ENCODE measurements at places on chromosomes 2 and 18.
A peak's percentile ranks its signal among the peaks of the same experiment; 100 is the strongest.

GRCh38 chr2:118265873-118266455 is 177.7 kb downstream of the INSIG2 start:
- DNase-seq = no peak

- DNase-seq = no peak
These were observed 2.5 kb downstream of the PGAP1 start for GRCh38 chr2:196924051-196924450.

- no peak for DNase-seq
These were observed 69.5 kb downstream of the C1D start for GRCh38 chr2:67993329-67993728.

- DNase-seq = no peak
These were observed 8.3 kb downstream of the REV1 start for GRCh38 chr2:99481527-99481926.

GRCh38 chr18:78925557-78926242 is 53.9 kb upstream of the SALL3 start:
- no peak for DNase-seq

DNA sequence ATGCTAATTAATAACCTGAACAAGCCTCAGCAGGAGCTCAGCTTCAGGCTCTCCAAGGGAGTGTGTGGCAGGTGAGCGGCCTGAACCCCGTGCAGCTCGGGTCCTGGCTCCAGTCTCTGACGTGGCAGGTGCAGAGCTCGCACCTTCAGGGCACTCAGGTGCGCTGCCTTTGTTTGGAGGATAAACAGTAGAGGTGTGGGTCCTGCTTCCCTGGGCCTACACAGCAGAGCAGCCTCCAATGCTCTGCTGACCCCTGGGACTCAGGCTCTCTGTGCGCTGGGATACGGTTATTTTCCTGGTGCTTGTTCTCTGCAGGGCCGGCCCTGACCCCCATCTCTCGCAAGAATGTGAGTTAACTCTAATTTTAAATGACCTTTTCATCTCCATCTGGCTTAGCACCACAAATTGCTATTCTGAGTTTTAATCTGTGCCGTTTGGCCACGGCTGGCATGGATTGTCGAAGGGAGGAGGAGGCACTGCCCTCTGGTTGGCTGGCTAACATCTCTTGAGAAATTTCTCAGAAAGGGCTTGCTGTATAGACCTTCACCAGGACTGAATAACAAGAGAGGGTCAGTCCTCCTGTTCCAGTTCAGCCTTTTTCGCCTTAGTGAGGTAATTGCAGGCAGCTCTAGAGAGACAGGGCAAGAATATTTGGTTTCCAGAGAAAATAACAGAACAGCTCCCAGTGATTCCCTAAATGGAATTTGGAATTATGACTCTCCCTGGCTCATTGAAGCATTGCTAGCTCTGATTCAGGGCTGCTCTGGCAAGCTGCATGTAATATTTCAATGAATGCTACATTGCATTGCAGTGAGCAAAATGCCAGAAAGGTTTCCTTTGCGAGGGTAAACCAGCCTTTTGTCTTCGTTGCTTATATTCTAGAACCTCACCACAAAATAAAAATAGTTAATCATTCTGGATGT is 161.8 kb downstream of the DCDC2C start:
- DNase-seq = no peak

GRCh38 chr2:198203336-198204069 is 399.1 kb downstream of the PLCL1 start:
- DNase-seq = no peak

DNA sequence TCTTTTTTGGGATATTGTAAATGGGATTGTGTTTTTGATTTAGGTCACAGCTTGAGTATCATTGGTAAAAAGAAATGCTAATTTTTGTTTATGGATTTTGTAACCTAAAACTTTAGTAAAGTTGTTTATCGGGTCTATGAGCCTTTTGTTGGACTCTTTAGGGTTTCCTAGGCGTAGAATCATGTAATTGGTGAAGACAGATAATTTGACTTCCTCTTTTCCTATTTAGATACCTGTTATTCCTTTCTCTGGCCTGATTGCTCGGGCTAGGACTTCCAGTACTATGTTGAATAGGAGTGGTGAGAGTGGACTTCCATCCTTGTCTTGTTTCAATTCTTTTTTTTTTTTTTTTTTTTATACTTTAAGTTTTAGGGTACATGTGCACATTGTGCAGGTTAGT is 149.0 kb downstream of the QPCT start:
- no peak for DNase-seq

- no peak for DNase-seq
These were observed 64.0 kb downstream of the NDUFA10 start for GRCh38 chr2:239960929-239961661.

DNA sequence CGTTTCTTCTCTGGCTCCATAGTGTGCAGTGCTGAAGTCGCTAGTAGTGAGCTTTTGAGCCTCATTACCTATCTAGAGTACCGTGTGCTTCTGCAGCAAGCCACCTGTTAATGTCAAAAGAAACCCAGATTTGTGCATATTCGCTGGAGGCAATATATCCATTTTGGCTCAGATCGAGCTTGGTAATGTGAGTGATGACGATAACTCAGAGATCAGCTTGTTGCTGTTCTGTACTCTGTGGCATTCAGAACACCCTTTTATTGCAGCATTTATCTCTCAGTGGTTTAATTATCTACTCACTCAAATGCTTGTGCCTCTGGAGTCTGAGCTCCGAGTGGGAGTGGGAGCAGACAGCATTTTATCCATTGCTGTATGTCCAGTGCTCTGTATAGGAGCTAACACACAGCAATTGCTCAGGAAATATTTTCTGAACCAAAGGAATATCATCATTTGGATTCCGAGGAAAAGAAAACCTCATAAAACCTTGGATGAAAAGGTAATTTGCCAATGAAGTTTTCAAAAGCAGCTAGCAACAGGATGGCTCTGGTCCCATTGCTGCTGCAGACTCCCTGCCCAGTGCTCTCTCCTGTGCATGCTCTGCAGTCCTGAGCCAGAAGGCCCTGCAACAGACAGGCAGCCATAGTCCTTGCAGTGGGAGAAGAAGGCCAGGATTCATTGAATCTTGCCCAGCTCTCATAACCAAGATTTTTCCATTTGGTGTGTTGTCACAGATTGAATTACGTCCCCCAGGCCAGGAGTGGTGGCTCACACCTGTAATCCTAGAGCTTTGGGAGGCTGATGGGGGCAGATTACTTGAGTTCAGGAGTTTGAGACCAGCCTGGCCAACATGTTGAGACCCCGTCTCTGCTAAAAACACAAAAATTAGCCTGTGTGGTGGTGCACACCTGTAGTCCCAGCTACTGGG is 183.8 kb downstream of the MYCN start:
- DNase-seq = no peak

DNA sequence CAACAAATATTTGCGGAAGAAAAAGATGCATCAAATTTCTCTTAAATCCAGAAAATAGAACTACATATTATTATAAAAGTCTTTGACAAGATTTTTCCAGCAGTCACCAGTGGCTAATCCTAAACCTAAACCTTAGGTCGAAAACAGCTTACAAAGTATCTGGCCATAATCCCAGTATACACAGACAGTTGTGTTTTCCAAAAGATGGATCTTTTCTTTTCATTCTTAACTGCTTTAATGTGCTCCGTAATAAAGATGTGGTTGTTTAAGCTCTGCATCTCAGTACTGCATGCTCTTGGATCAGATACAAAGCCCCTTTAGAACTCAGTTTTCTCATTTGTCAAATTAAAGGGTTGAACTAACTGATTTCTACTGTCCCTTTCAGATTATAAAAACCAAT is 247.8 kb downstream of the TXNL1 start:
- no peak for DNase-seq

- no peak for DNase-seq
These were observed 59.9 kb upstream of the TGFA start for GRCh38 chr2:70613521-70613920.

DNA sequence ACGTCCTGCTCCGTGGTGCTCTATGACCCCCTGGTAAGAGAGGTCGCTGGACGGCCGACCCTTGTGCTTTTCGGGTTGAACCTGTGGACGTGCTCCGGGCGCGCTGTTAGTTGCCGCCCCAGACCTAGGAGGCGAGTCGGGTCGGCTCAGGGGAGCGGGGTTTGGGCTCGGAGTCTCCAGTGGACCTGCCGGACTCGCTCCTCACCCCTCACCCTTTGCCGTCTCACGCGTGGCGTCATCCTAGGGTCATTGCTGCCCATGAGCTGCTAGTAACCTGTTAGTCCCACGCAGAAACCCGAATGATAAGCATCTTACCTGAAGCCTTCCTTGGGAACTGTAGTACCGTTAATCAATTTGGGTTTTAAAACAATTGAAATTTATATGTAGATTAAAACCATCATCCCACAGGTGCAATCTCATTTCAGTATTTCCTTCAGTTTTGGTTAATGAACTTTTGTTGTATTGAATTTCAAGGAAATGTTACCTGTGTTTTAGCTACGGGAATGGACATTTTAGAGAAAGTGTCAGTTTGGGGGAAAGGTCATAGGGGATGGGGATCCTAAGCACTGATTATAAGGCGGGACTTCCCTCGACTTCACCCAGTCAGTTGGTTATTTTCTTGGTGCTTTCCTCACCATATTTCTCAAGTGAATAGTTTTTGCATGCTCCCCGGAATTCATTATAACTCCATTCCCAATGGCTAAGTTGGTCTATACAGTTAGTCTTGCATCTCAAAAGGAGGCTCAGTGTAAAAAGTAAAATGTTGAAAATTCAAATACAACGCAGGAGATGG is 536 bp downstream of the ELP2 start:
- no peak for DNase-seq

DNA sequence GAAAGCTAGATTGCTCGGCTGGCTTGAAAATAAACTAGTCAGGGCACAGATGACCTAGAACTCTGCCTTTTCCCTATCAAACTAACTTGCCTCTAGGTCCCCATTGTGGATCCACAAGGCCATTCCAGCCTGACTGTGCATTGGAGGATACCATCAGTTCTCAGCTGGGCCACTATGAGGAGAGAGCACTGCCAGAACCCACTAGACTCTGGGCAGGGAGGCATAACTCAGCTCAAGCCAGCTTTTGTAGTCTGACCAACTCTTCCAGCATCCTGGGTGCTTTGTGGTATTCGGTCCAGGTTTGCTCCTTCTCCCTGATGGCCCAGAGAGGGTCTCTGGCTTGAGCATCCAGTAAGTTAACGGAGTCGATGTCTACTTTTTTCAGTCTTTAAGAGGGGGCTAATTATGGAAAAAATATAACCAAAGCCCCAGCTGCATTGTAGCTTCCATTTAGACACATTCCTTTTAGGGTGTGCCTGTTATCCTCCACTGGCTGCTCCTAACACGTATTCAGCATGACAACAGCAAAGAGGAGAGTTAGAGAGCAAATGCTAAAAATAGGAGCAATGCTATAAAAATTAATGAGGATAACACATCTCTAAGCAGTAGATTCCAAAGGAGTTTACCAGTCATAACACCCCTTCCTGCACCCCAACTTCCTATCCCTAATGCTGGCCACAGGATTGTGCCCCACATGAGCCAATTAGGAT is 15.2 kb downstream of the GKN2 start:
- DNase-seq = no peak

DNA sequence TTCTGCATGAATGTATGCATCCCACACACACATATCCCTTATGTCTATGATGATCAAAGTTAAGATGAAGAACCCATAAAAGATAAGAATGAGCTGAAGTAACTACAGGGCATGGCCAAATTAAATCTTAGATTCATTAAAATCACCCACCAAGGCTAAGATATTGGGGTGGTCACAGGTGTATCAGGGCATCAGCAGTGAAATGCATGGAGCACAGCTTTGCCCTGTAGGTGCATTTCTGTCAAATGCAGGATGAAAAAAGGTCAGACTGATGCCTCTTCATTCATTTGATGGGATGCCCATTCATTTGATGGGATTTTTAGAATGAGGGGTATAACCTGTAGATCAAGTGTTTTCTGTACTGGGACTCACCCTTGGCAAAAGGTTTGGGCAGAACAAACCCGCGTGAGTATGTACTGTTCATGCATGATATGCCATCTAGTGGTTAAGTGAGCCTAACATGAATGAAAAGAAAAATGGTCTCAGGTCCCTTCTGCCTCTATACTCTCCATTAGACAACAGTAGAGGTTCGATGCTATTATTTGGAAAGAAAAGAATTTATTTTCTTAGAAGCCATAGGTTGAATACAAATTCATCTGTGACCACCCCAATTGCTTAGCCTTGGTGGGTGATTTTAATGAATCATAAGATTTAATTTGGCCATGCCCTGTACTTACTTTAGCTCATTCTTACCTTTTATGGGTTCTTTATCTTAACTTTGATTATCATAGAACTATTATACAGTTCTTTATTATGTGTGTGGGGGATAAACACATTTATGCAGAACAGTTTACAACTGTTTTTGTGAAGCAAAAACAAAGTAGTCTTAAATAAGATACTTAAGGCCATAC is 43.2 kb upstream of the NOSTRIN start:
- DNase-seq = peak; percentile 11

DNA sequence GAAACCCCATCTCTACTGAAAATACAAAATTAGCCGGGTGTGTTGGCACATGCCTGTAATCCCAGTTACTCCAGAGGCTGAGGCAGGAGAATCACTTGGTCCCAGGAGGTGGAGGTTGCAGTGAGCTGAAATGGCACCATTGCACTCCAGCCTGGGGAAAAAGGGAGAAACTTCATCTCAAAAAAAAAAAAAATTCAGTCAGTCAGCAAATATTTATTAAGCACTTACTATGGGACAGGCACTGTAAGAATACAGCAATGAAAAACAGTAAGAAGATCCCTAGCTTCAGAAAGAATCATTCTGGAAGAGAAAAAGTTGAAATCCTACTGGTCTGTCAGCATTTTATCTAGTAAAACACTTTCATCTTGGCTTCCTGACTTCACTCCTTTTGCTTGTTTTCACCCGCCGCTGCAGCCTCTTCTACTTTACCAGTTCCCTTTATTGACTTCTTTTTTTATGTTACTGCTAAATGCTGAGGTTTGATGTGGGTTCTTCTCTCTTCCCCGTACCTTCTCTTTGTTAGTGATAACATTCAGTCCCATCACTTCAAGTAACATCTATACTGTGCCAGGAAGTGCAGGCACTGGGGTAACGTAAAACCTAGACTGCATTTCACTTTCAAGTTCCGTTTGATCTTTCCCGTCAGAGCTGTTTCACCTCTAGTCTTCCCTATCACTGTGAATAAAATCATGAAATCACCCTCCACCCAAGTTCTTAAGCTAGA is 10.8 kb upstream of the TAF4B start:
- DNase-seq = peak; percentile 49
